ENCODE measurements at places on chromosomes 2 and 18. TPM values are rescaled to one million over a fixed set of nuclear protein-coding genes. Genes with fewer than 3 reads are reported as not detected.

The ASXL3 gene
- total RNA-seq = not detected

The SNORC gene
- 2.4 TPM for total RNA-seq

GRCh38 chr2:99399063-99399462, 61.9 kb downstream of the EIF5B start:
- peaks cover 16% of the 10 kb centered on the region for H3K4me1 ChIP-seq
- H3K36me3 ChIP-seq = peaks cover 48% of the 10 kb centered on the region
- H3K27me3 ChIP-seq = no peaks in the 10 kb centered on the region
- H3K4me3 ChIP-seq = no peak overlapping the region

DNA sequence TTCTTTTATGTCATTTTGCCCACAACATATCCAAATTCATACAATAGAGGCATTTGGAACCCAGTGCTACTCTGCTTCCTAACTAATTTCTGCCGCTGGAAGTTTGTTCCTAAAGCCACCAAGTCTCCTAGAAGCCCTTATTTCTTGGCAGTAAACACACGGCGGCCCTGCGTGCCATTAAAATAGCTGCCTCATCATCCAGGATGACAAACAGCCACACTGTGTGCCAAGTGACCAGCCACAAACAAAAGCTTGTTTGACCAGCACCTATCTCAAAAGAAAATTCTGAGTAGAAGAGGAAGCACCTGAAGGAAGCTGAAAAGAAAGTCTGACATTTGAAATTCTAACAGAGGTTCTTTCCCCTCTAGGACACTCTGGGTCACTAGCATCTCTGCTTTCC, 64.2 kb downstream of the BCL11A start:
- H3K27ac ChIP-seq = no peak overlapping the region
- H3K4me3 ChIP-seq = no peak overlapping the region
- H3K4me1 ChIP-seq = no peaks in the 10 kb centered on the region
- no peaks in the 10 kb centered on the region for H3K36me3 ChIP-seq
- DNase-seq = no peak
- H3K27me3 ChIP-seq = peaks cover 2% of the 10 kb centered on the region

GRCh38 chr18:67694787-67695186, 178.3 kb upstream of the DSEL start:
- H3K4me3 ChIP-seq = no peak overlapping the region
- DNase-seq = no peak
- no peaks in the 10 kb centered on the region for H3K36me3 ChIP-seq

DNA sequence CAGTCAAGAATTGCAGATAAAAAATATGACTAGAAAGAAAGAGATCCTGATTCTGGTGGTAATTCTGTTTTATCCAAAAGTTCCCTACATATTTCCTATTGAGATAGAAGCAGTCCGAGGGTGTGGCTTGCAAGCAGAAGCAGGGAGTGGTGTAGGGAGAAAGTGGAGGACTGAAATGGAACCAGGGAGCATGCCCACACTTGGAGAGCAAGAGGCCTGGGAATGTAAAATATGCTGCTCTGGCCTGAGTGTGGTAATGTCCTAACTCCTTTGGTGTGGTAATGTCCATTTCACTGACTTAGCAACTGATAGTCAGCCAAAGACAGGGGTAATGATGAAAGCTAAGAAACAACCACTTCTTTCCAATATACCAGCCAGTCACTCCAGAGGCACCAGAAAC, 30.1 kb upstream of the FMNL2 start:
- no peak overlapping the region for H3K4me3 ChIP-seq
- H3K4me1 ChIP-seq = no peaks in the 10 kb centered on the region
- H3K36me3 ChIP-seq = no peaks in the 10 kb centered on the region
- H3K27me3 ChIP-seq = peaks cover 11% of the 10 kb centered on the region

- peaks cover 5% of the 10 kb centered on the region for H3K4me1 ChIP-seq
- no peak overlapping the region for H3K4me3 ChIP-seq
- no peak for DNase-seq
- peaks cover 2% of the 10 kb centered on the region for H3K27me3 ChIP-seq
Observed at GRCh38 chr2:121999264-121999663, 243.8 kb downstream of the TSN start.

DNA sequence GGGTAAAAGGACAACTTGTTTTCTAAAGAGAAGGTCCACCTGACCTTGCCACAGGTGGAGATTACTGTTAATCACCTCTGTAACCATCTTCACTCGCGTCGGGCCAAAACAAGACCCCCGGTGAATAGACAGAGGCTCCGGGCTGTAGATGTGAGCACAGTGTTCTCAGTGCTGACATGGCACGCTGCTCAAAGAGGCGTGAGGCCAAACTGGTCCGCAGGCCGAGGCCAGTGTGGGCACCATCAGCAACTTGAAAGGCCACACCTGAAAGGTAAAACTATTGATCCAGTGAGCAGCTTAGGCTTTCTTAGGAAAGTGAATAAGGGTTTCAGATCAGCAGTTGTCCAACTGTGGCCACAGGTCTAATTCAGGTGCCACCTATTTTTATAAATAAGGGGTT, 75.1 kb downstream of the MYT1L start:
- no peak for DNase-seq
- no peak overlapping the region for H3K4me3 ChIP-seq
- no peak overlapping the region for H3K27ac ChIP-seq
- H3K27me3 ChIP-seq = no peaks in the 10 kb centered on the region
- H3K4me1 ChIP-seq = peaks cover 3% of the 10 kb centered on the region
- H3K36me3 ChIP-seq = no peaks in the 10 kb centered on the region

DNA sequence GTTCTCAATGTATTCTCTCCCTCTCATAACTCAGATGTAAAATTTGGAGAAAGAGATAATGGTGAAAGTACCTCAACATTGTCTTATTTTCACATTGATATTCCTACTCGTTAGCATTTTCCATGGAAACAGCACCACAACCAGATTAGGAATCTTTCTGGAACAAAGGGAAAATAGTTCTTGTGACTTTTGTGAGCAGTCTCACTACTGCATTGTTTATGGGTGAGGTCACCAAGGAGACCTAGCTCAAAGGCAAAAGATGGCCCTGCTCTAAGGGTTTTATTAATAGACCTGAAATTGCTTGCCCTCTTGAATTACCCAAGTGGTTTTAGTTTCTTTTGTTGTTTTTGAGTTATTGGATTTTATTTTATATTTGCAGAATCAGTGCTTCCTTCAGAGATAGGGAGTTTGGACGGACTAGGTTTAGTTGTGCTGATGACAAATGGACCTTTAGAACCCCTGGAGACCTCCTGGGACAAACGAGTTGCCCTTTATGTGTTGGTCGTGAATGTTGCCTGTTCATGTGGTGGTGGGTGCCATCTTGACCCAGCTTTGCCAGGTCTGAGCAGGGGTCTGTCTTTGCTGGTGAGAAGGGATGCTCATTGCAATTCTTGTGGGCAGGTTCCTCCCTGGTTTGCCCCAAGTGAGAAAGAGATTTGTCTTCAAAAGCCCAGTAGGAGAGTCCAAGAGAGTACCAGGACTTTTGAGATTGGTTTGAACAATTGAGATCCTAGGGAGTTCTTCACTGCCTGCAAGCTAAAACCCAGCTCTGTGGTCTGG, 58.1 kb downstream of the INPP4A start:
- peaks cover 81% of the 10 kb centered on the region for H3K4me1 ChIP-seq
- no peak overlapping the region for H3K4me3 ChIP-seq
- H3K27me3 ChIP-seq = no peaks in the 10 kb centered on the region
- no peak overlapping the region for H3K27ac ChIP-seq
